ENCODE measurements at places on chromosomes 2 and 18.

DNA sequence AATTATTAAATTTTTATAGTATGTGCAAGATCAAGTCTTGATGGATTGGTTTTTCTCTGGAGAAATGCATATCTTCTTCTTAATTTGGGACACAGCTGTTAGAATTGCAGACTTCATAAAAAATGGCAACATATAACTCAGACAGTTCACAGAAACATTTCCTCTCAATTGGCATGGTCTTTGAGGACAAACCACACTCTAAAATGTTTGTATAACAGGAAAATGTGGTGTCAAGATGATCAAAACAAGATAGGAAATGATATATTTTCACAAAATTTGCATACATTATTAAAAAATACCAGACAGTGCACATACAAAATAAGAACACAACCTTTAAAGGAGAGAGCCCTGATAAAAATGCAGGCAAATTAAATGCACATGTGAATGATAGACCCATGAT lies 63.9 kb downstream of the ICOS start:
- no peak for DNase-seq

DNA sequence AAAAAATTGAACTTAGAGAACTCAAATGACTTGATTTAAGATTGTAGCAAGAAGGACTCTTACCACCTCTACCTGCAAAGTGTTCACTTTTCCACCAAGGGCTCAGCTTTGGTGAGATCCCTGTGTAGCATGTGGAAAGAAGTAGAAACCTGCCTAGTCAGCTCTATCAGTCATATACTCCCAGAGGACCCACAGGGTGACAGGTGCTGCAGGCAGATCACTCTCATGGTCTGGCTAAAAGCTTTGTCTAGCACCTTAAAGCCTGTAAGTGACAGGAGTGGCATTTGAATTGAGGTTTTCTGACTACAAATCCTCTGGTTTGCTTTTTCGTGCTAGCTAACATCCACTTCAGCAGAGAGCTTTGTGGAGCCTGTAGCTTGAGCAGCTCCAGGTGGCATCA lies 18.7 kb upstream of the NEMP2 start:
- DNase-seq: no peak

DNA sequence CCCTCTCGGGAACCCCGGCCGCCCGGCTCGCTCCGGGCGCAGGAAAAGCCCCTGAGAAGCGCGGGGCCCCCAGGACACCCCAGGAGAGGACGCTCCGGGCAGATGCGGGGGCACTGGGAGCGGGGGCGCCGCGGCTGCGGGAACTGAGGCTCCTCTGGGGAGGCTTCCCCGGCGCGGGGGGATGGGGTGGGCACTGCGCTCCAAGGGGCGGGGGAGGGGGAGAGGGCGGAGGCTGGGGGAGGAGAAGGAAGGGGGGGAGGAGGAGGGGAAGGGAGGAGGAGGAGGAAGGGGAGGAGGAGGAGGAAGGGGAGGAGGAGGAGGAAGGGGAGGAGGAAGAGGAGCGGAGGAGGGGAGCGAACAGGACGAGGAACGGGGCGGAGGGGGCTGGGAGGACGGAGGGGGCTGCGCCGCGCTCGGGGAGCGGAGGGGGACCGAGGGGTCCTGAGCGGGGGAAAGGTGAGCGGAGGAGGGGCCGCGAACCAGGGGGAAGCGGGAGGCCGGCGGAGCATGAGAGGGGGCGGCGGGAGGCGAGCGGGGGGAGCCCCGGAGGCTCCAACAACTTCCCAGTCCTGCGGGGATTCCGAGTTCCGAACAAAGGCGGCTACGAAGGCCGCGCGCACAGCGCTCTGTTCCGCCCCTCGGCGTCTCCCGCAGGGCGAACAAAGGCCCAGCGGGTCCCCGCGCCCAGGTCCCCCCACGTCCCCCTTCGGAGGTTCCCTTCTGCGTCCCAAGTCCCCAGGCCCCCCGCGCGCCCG lies 742 bp downstream of the PXDN start:
- no peak for DNase-seq

GRCh38 chr2:128446874-128447537 lies 128.3 kb upstream of the HS6ST1 start:
- DNase-seq: no peak

DNA sequence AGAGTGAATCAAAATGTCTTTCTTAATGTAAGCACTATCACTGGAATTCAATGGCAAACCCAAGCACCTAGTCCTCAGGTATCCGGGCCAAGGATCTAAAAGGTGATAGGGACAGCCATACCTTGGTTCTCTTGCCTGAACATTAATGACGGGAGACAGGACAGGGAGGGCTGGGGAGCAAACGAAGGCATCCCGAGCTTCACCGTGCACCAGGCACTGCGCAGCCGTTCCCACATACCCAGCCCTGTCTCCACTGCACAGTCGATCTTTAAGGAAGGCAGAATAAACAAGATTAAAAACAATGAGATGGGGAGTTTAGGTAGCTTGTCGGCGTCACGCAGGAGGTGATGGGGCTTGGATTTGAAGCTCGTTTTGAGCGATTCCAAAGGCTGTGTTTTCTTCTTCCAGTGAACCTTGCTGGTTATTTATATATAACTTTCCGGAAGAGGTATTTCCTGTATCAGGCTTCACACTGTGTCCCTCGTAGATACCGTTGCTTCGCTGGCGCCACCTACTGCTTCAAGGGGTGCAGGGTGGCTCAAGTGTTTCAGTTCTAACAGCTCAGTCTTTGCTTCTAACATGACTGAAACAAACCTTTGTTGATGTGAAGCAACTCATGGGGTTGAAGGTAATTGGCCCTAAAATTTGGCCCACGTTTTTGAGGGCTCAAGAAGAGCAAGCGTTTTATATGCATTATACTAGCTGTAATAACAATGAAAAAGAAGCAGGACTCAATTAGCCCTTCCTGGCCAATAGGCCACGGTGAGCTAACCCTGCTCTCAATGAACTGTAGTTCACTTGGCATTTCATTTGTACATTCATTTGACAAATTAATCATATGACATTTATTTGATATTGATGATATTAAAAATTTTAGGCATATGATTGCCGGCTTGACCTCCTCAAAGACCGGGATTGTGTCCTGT lies 77.4 kb downstream of the DCDC2C start:
- peak; percentile 32 for DNase-seq

DNA sequence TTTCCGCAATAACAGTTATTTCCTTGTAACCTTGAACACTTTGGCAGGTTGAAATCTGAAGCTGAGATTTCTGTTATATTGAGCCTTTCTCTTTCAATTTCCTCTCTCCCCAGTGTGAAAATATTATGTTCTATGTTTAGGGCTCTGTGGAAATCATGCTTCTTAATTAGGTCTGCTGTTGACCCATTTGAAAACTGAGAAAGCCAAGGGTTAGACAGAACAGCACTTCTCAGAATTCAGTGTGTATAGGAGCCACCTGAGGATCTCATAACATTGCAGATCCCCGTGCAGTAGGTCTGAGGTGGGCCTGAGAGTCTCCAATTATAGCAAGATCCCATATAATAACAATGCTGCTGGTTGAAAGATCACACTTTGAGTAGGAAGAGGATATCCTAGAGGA lies 230.2 kb upstream of the NT5C1B start:
- no peak for DNase-seq

GRCh38 chr18:55650363-55650870 lies 62.4 kb upstream of the TCF4 start:
- DNase-seq: no peak

GRCh38 chr2:160736148-160737028 lies 242.8 kb upstream of the RBMS1 start:
- no peak for DNase-seq

GRCh38 chr2:102367331-102367971 lies 11.9 kb downstream of the IL18R1 start:
- no peak for DNase-seq

- peak; percentile 60 for DNase-seq
These were observed 40.8 kb upstream of the RPRM start for GRCh38 chr2:153519257-153519875.

- DNase-seq: no peak
These were observed 152.0 kb upstream of the RAB6C start for GRCh38 chr2:129827311-129828090.

DNA sequence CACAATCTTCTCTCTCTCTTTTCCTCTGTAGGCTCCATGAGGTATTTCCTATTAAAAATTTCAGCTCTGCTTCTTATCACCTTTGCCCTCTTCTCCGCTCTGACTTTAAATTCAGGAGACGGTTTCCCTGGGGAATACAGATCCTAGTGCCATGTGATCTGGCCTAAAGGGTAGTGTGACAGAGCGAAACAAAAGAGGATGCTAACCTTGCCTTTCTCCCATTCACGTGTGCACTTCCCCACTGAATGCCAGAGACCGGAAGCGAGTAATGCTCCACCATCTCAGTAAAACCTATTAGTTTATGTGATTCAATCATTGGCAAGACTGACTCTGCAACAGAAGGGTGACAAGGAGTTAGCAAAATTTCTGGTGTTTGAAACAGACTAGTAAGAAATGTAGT lies 358.3 kb downstream of the ZNF521 start:
- DNase-seq: no peak

- no peak for DNase-seq
These were observed 448.3 kb upstream of the ST6GAL2 start for GRCh38 chr2:107334306-107334705.

GRCh38 chr2:126877861-126878565 lies 20.7 kb upstream of the TEX51 start:
- DNase-seq: no peak

GRCh38 chr2:140604096-140604495 lies 1526.7 kb downstream of the LRP1B start:
- DNase-seq: no peak

All from LoVo (cell line).